ENCODE measurements at places on chromosomes 12 and 14.

DNA sequence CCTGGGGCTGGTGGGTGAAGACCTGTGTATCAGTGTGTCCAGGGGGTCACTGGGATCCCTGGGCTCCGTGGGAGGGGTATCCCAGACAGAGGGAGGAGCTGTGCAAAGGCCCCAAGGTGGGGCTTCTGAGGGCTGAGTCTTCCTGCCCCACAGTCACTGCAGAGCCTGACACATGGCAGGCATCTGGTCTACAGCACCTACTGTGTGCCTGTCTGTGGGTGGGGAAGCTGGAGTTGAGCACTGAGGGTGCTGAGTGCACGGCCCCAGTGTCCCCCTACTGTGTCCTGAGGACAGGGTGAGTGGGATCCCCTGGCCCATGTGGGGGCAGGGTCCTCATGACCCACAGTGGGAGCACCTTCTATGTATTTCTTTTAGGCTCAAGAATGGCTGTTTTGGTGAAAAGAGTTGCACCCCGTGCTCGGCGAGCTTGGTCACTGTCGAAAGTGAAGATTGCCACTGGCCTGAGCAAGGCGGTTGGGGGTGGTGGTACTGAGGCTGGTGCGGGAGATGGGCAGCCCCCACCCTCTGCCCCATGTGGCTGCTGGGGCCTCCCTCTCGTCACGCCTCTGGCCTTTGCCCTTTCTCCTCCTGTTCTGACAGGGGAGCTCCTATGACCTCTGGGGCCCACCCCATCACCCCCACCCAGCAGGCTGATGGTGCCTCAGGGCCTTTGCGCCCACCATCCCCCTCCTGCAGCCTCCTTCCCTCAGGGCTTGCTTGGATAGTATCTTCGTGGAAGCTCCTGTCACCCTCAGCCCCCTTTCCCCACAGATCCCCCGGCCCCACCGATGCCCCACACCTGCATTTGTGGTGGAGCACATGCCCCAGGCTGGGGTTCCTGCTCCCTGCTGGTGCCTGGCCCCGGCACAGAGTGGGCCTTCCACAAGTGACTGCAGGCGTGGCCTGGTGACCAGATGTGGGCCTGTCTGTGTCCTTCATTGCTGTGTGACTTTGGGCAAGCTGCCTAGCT, 55.8 kb downstream of the BEGAIN start:
- DNase-seq, result no peak

DNA sequence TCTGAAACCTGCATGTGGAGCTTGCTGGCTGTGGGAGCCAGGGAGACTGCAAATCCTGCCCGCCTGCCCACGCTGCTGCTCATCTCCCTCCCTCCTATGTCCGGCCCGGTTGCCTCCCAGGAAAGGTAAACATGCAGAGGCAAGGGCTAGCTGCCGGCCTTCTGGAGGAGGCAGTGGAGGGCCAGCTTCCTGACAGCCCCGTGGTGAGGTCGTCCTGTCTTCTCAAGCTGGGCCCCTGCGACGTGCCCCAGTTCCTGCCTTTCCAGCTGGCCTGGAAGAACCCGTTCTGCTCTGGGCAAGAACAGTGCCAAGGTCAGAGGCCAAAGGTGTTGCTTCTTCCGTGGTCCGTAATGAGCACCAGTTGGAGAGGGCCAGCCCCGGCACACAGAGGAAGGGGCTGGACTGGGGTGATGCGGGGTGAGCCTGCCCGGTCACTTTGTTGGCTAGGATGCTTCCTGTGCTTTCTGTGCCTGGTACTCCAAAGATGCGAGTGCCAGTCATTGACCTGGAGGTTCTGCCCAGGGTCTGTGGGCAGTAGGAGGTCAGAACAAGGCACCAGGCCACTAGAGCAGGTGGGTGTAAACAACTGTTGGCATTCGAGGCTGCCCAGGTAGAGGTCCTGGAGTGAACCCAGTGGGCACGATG, 25.3 kb downstream of the TPCN1 start:
- no peak for DNase-seq

DNA sequence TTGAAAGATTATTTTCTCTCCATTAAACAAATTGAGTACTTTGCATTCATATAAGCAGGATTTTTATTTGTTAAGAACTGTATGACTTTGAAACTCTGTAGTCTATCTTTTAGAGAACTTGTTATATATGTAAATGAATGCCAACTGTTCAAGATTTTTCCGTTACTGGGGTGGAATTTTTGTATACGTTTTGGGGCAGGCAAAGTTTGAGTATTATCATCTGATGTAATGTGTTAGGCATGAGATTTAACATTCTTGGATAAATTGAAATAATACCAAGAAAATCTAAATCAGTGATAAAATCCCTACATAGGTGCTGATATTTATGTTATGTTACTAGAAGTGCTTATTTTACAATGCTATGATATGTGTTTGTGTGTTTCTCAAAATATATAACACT, 8.4 kb downstream of the CNOT2 start:
- no peak for DNase-seq

DNA sequence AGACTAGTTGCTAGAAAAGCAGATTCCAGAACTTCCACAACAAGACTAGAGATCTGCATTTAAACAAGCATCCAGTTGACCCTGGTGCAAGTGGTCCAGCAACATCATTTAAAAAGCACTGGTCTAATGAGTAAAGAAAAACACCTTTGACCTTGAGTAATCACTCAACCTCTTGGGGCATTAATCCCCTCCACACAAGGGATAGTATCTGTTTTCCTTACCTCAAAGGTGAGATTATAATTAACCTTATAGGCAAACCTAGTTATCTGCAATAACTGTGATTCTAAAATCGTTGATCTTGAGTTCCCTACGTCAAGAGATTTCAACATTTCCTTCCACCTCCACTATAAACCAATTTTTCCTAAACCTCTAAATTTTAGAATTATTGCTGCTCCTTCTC, 1.1 kb downstream of the KDM5A start:
- DNase-seq, result no peak

DNA sequence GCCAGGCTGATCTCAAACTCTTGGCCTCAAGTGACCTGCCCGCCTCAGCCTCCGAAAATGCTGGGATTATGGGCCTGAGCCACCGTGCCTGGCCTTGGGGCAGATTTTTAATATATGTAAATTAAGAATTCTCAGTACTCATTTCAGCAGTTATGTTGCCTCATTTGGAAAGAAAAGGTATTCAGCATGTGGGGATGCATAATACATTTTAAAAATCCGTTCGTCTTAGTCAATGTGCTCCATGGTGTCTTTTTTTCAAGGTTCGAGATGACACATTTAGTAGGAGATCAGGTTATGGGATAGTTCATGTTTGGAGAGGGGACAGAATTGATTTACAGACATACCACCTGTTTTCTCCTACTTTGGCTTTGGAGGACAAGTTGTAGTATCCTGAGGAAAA, 10.2 kb downstream of the SYNE2 start:
- DNase-seq, result no peak

- no peak for DNase-seq
Observed at GRCh38 chr14:82251494-82251893, 717.8 kb upstream of the SEL1L start.

GRCh38 chr12:85836197-85837090, at the start of gene RASSF9:
Gene RASSF9 (minus strand): TSS chr12:85836409. CDS start chr12:85836201, 208 bp downstream.
- no peak for DNase-seq

- no peak for DNase-seq
Observed at GRCh38 chr12:62817556-62818271, 117.2 kb downstream of the PPM1H start.

DNA sequence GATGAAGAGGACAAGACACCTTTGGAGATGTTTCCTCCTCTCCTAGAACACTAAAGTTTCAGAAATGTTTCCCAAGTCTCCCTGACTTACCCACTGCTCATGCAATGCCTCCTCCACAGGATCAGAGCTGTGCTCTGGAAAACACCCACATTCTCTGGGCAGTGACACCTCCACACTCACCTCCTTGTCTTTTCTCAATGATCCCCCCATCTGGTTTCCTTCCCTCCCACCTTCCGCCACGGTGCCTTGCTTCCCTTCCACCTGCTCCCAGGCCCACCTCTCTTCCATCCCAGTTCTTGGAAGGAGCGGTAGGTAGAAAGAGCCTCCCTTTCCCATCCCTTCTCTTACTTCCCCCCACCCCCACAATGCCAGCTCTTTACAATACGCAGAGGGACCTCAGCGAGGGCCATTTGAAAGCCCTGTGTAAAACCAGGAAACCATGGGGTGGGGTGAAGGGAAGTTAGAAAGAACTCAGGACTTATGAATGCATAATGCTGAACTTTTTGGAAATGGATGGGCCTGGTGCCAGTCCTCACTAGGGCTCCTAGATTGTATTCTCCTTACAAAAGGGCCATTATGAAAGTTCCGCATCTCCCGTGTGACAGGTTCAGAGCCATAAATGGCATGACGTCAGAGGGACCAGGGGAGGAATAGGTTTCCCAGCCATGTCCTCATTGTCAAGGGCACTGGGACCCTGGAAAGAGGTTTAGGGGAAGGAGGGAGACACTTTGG, 12.8 kb downstream of the FBLN5 start:
- no peak for DNase-seq

DNA sequence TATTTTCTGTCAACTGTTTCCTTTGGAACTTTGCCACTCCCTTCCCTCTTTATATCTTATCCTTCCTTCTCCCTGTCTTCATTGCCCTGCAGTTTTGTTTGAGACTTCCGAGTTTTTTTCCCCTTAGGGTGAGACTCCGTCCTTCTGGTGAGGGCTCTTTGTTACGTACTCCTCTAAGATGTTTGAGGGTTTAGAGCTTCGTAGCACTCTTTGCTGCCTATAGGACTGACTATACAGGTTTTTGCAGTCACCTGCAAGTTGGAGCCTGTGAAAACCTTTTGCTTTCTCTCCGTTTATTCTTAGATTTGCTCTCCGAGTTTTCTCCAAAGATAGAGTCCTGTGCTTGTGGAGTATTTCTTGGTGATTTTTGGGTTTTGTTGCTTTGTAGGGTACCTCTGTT, 41.7 kb upstream of the MYRFL start:
- no peak for DNase-seq
